Kidney glomerular epithelial cell (primary cell): ENCODE measurements at places on chromosomes 2 and 18.
A peak's percentile ranks its signal among the peaks of the same experiment; 100 is the strongest.

DNA sequence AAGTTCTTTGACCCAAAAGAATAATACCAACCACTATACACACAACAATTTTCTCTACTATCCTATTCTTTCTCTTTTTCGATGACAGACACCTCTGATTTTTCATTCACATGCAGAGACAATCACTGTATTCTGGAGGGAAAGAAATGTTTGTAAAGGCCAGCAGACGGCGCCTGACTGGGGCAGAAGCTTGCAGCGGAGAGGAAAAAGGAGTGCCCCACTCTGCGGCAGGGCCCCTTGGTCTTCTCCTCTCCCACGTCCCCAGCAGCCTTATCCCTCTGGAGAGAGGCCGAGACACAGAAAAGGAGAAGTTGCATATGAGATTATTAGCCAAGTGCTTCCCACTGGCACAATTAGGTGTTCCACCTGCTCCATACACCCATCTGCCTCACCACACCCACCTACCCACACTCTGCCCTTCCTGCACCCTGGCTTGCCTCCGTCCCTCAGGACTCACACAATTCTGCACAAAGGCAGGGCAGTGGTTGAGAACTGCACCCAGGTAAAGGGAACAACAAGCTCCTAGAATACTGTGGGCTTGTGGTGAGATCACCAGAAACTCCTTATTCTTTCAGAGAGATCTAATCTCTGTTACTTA is 687.3 kb downstream of the NRXN1 start:
- DNase-seq = no peak

GRCh38 chr18:21369146-21369545 is 127.1 kb downstream of the GREB1L start:
- no peak for DNase-seq

GRCh38 chr2:6071519-6071918 is 379.3 kb downstream of the SOX11 start:
- DNase-seq = no peak

- no peak for DNase-seq
Measured at GRCh38 chr18:49376046-49376445, 84.4 kb downstream of the DYM start.

- DNase-seq = no peak
Measured at GRCh38 chr2:157460897-157461296, 17.0 kb upstream of the CYTIP start.

DNA sequence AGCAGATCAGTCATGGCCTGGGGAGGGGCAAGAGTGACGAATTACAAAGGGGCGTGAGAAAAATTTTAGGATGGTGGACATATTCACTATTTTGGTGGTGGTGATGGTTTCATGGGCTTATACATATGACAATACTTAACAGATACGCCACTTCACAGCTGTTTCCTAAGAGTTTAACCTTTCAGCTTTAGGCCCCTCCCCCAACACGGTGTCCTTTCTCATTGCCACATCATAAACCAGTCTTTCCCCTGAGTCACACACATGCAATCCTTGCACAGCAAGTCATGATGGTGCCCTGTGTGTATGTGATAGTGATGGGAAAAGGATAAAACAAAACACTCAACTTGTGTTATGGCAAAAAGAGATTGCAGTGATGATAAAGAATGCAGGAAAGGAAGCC is 47.6 kb upstream of the IL1R1 start:
- DNase-seq = no peak

- no peak for DNase-seq
Measured at GRCh38 chr2:64085936-64086335, 58.3 kb downstream of the PELI1 start.

- DNase-seq = peak; percentile 12
Measured at GRCh38 chr18:10892786-10893185, 256.6 kb downstream of the PIEZO2 start.

GRCh38 chr2:112173646-112174319 is 35.6 kb downstream of the FBLN7 start:
- peak; percentile 86 for DNase-seq

GRCh38 chr2:31513553-31513952 is 67.2 kb downstream of the SRD5A2 start:
- no peak for DNase-seq

GRCh38 chr18:10116574-10116973 is 202.8 kb downstream of the VAPA start:
- no peak for DNase-seq

GRCh38 chr18:68467329-68467728 is 247.6 kb downstream of the TMX3 start:
- no peak for DNase-seq

- DNase-seq = no peak
Measured at GRCh38 chr2:2232167-2232566, 98.9 kb downstream of the MYT1L start.

GRCh38 chr2:45353879-45354278 is 257.2 kb downstream of the SRBD1 start:
- DNase-seq = peak; percentile 96

- no peak for DNase-seq
Measured at GRCh38 chr2:144659731-144660275, 139.9 kb upstream of the ZEB2 start.

DNA sequence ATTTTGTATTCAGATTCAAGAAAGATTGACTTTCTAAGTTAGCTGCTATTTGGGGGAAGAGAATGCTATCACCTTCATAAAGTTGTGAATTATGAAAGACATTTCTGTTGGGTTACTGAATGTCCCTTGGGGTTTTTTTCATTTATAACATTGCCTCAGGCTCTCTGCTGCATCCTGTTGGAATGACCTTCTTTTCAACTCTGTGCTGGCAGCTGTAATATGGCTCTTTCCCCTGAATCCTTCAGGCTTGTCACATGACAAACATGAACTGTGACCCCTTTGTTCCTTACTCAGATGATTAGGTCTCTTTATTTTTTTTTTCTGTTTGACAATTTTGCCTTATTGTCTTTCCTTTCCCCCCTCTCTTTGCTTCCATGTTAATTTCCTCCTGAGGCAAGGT is 159.8 kb downstream of the TAF4B start:
- DNase-seq = no peak

DNA sequence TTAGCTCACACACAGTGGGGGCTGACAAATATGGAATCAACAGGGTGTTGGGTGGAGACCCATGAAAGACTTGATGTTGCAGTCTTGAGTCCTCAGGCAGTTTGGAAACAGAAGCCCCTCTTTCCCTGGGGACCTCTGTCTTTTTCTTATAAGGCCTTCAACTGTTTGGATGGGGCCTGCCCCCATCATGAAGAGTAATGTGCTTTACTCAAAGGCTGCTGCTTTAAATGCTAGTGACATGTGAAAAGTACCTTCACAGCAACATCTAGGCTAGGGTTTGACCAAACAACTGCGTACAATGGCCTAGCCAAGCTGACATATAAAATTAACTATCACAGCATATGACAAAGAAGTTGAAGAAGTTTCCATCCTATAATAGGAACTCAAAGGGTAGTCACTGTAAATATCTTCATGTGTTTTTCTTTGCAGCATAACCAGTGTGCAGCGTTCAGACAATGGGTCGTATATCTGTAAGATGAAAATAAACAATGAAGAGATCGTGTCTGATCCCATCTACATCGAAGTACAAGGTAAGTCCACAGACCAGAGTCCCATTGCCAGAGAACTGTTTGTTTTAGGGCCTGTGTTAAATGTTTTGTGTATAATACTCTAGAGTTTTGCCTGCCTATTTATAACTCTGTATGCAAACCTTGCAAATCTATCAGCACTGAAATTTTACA is 46.3 kb downstream of the MERTK start:
- no peak for DNase-seq

DNA sequence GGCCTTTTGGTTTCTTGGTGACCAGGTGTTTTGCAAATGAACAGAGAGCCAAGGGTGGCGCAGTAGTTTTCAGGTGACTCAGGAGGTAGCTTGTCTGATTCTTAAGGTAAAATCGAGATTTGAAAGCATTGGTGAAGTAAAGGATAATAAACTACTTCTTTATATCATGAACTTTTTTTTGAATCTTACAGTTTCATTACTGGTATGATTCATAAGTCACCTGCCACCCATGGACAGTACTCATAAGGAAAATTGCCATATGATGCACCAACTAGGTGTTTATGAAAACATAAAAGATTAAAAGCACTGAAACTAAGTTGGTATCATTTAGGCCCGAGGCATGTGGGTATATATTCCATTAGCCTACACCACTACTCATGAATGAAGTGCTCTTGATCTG is 84.1 kb upstream of the MGAT5 start:
- DNase-seq = no peak

DNA sequence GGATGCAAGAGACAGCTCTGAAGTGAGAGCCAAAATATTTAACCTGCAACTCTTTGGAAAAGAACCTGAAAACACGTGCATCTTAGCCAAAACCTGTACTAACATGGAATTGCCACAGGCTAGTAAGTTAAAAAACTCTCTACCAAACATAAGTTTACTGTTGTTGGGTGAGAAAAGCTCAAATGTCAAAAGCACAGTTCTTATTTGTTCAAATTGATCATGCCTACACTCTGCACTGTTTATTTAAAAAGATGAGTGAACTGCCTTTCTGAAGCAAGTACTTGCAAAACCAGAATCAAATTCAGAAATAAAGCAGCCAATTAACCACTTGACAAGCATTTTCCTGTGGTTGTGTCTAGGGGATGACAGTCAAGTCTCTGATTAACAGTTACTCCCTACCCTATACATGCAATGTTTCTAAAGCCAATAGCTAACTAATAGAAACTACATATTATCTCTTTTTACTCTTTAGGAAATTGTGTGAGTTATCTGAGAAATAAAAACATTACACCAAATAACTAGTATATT is 5.6 kb downstream of the IKZF2 start:
- no peak for DNase-seq

GRCh38 chr2:224354632-224355211 is 47.2 kb downstream of the FAM124B start:
- DNase-seq = no peak

GRCh38 chr2:126932966-126933710 is 34.4 kb downstream of the TEX51 start:
- DNase-seq = no peak

DNA sequence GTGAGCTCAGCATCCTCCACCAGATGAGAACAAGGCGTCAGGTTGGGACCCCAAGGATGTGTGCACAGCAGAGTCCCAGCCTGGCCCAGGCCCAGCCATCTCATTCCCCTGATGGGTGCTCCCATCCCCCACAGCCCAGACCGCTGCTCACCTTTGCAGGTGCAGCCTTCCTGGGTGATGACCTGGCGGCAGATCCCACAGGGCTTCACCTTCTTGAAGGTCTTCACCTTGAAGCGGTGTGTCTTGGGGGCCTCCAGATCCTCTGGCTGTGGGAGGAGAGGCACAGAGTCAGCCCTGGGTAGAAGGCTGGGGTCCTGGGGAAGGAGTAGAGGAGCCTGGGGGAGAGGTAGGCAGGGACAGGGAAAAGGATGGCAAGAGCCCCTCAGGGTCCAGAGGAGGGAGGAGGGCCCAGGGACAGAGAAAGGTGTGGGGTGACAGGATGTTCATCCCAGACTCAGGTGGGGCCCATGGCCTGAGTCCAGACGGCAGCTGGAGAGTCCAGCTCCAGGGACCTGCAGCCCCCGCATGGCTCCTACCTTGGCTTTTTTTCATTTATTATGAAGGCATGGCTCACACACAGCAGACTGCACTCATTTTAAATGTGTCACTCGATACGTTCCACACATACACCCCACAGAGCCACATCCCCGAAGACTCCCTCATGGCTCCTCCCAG is 11.9 kb downstream of the TNS1 start:
- DNase-seq = no peak

GRCh38 chr2:214450118-214450894 is 39.5 kb downstream of the VWC2L start:
- DNase-seq = no peak

DNA sequence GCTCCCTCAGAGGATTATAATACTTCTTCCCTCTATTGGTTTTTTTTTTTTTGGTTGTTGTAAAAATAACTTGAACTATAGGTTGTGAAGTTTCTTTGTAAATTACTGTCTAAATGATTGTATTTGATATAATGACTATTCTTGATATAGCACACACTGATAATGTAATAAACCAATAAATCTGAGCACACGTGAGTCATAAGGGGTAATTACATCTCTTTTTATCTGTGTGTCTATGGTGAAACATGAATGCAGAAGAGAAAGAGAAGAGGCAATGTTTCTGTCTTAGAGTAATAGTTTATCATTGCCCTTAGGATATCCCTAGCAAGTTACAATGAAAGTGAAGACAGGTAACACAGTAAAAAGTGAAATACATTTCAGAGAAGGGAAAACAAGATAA is 64.1 kb upstream of the RAPGEF4 start:
- no peak for DNase-seq

DNA sequence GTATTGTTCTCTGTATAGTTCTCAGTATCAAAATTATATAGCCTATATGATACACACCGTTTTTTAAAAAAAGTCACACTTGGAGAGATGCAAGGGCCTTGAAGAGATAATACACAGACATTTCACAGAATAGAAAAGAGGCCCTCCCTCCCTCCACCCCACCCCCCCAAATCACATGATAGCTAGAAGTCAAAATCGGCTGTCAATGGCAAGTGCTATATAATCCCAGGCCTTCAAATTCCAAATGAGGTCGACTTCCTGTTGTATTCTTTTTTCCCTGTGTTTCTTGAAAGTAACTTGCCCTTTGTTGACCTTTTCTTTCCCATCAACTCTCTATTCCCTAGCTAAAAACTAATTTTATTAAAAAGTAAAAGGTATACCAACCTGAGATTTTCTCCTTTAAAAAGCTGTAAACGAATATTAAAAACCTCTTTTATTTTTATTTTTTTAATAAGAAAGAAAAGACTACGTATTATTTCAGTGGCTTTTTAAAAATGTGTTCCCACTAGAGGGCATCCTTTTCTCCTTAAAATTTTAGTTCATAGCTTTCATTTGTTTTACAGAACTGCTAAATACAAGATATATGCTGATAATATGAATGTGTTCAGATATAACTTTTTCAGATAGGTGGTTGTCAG is 46.6 kb downstream of the KCMF1 start:
- peak; percentile 16 for DNase-seq

DNA sequence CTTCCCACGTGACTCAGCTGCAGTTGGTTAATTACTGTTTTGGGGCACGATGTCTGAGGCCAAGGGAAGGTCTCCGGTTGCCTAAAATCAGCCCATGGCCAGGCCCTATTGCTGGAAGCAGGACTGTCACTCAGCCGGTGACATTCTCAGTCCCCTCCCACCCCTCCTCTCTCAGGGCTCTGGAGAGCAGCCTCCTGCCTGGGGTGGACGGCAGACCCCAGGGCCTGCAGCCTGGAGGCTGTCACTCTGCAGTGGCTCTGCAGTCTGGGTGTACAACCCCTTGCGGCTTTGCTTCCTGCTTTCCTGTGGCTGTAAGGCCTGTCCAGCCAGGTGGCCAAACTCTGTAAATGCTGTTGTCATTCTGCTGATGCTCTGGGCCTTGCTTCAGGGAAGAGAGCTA is 32.8 kb downstream of the ZBTB7C start:
- DNase-seq = no peak
